ENCODE measurements at places on chromosomes 16 and 17.

DNA sequence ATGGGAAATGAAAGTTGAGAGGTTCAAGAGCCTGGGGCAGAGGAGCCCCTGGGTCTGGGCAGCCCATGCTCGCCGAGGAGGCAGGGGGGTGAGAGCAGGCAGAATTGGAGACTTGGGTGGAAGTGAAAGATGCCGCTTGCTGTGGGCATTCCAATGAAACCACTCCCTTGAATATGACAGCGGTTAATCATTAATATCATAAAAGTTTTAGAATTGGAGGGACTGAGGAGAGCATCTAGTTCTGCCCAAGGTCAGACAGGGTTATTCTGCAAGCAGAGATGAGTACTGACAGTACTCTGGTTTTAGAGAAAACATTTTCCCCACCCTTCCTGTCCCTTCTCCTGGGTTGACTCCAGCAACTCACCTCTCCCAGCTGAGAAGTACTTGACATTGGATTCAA lies 180.2 kb downstream of the MSI2 start:
- DNase-seq: no peak

DNA sequence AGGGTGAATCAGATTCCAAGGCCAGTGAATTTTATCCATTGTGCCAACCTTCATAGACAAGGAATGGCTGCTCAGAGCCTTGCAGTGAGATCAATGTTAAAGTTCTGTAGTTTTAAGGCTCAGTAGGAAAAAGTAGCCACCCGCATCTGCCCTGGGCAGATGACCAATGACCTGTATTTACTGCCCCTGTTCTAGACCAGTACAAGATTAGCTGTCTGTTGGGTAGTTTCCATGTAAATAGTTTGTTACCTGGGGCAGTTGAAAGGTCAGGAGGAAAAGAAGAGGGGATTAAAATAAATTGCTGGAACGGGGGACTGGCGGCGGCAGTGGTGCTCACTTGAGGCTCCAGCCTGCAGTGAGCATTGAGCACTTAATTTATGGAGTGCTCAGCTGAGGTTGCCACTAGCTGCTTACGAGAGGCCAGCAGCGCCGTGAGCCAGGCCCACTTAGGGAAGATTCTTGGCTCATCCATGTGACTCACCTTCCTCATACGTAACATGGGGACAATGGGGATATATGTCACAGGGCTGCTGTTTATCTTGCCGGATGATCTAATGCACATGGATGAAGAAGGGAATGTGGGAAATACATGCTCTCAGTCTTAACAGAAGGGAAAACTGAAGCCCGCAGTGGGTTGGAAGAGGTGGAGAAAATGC lies 10.7 kb upstream of the NOS2 start:
- no peak for DNase-seq

- no peak for DNase-seq
Measured at GRCh38 chr17:17739388-17740066, 58.3 kb downstream of the RAI1 start.

GRCh38 chr16:57178196-57178595 lies 7.6 kb downstream of the PSME3IP1 start:
- DNase-seq: no peak

- no peak for DNase-seq
Measured at GRCh38 chr16:17831330-17831729, 360.6 kb upstream of the XYLT1 start.

DNA sequence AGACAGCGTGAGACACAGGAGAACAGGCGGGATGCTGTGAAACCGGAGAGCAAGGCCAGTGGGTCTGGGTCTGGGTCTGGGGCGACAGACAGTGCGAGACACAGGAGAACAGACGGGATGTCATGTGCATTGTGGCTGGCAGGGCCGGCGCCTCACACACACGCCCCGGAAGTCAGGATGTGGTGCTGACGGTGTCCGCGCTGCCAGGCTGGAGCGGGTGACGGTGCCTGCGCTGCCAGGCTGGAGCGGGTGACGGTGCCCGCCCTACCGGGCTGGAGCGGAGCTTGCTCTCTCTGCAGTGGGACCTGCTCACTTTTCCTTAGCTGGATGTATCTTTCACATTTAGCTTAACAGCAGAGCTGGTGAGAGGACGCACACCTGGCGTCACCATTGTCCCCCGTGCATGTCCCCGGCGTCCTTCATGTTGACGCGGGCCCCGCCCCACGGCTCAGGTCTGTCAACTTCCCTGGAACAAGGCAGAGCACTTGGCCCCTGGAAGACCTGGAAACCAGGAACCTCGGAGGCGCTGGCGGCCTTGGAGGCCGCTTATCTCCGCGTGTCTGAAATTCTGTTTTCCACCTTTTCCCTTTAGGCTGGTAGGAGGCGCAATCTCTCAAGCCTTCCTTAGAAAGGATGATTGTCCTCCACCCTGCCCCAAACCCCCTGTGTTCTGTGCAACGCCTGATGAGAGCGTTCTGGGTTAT lies 43.0 kb upstream of the ZNF750 start:
- no peak for DNase-seq

DNA sequence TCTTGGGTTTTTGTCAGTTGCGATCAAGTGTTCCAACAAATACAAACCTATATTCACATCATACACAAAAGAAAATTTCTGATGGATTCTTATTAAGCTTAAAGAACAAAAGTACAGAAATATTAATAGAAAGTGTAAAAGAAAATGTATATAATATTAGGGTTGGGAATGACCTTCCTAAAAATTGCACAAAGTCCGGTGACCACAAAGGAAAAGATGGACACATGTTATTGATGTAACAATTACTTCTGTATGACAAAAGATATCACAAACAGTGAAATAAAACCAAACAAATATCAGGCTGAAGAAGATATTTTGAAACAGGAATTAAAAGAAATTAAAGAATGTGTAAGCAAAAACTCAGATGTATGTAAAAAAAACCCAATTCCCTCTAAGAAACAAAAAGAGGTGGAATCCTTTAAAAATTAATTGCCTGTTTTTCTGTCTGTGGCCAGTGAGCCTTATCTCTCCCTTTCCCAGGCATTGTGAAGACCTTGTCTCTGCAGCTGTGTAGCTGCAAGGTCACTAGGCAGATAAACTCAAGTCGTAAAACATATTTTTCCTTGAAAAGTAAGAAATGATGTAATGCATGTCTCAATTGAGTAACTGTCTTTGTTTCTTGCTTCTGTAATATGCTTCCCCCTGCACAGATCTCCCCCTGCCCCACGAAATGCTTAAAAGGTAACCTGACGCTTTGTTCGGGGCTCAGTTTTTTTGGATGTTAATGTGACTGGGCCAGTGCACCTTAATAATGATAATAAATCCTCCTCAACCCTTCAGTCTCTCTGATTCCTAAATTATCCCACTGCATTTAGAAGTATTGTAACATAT lies 2.8 kb downstream of the ST6GALNAC1 start:
- DNase-seq: no peak

- no peak for DNase-seq
Measured at GRCh38 chr16:27779641-27780164, 229.8 kb downstream of the KATNIP start.

GRCh38 chr16:21646091-21646490 lies 6.3 kb downstream of the IGSF6 start:
- no peak for DNase-seq

DNA sequence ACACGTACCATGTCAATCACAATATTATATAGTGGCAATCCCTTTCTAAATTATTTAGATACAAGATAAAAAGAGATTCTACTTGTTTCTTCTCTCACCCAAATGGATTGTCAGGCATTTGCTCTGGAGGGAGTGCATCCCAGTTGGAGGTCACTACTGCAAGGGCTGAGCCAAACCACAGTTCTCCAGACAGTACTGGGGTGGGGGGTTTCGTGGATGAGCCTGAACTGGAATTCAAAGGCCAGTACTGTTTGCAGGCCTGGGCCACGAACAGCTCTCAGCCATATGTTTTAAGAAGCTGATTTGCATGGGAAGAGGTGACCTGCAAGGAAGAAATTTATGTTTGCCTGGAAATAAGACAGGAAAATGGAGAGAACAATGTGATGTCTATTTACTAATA lies 314.9 kb downstream of the PMP22 start:
- DNase-seq: no peak

DNA sequence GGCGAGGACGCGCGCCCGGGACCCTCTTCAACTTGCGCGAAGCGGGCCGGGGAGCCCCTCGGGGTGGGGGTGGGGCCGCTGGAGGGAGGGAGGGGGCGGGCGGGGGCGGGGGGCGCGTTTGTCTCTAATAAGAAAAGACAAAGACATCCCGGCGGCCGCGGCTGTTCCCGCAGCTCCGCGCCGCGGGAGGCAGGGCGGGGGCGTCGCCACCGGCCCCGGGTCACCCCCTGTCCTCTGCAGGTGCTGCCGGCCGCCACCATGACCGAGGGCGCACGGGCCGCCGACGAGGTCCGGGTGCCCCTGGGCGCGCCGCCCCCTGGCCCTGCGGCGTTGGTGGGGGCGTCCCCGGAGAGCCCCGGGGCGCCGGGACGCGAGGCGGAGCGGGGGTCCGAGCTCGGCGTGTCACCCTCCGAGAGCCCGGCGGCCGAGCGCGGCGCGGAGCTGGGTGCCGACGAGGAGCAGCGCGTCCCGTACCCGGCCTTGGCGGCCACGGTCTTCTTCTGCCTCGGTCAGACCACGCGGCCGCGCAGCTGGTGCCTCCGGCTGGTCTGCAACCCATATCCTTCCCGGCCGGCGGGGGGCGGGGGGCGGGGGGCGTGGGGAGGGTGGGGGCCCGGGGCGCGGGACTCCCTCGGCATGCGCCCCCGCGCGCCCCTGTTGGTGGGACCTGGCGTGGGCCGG lies 714 bp downstream of the CACNA1H start:
- DNase-seq: no peak

- DNase-seq: no peak
Measured at GRCh38 chr17:28986714-28987655, 18.8 kb downstream of the SEZ6 start.

DNA sequence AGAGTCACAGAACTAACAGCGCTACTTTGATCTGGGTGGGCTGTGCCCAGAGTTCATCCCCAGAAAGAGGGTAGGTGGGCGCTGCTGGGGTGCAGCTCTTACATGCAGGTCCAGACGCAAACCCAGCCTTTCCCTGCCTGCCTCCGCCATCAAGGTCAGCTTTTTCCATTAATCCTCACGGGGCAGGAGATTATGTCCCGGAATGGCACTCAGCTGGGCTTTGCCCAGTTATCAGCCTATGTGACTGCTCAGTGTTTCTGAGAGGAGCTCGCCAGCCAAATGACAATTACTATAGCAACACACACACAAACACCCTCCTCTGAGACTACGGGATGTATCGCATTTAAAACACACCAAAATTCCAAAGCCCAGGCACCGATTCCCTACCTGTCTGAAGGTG lies 20.1 kb downstream of the GLYR1 start:
- no peak for DNase-seq

DNA sequence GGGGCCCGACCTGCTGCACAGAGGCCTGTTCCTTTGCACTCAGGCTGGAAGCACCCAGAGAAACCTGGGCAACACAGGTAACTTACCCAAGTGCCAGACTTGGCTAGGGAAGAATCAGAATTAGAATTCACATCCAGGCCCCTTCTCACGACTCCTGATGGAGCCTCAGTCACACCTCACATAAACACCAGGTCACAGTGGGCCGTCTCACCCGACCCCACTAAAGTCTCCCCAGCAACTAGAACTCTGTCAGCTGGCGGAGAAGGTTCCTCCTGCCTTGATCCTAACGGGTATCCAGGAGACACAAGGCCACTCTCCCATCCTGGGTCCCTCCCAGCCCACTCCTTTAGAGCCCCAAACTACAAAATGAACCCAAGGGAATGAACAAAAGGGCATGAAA lies 6.4 kb downstream of the TK2 start:
- no peak for DNase-seq

- no peak for DNase-seq
Measured at GRCh38 chr16:24833352-24833751, 12.4 kb upstream of the SLC5A11 start.

- no peak for DNase-seq
Measured at GRCh38 chr17:78185981-78186691, 716 bp downstream of the TK1 start.

- no peak for DNase-seq
Measured at GRCh38 chr17:74951680-74952421, 16.2 kb downstream of the OTOP3 start.

GRCh38 chr17:40134184-40134583 lies 6.2 kb upstream of the CASC3 start:
- DNase-seq: no peak

All from GM10248 (cell line).